CD4-positive, alpha-beta T cell (primary cell): ENCODE measurements at places on chromosomes 7 and 10.

GRCh38 chr7:55536619-55537457 lies 35.5 kb downstream of the VOPP1 start:
- DNase-seq, result no peak

GRCh38 chr10:8403711-8404371 lies 349.4 kb downstream of the GATA3 start:
- DNase-seq, result no peak

- no peak for DNase-seq
These were observed 252.9 kb downstream of the THSD7A start for GRCh38 chr7:11579141-11579540.

- DNase-seq, result no peak
These were observed 80.0 kb downstream of the PAX2 start for GRCh38 chr10:100825325-100825875.

- no peak for DNase-seq
These were observed 23.6 kb downstream of the PITRM1 start for GRCh38 chr10:3148994-3149393.

DNA sequence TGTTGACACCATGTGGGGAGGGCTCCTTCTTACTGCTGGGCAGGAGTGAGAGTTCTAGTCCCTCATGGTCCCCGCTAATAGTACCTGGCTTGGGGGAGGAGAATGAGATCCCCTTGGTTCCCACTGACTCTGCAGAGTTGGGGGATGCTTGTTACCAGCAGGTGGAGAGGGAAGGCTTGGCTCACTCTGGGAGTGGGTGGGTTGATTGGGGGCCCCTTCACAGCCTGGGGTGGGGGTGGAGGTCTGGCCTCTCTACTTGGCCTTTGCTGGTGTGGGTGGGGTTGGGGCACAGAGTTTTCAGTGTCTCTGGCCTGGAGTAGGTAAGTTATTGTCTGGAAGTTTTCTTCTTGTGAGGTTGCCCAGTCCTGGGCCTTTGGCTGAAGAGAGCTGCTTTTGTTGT lies 31.9 kb downstream of the ADCY1 start:
- no peak for DNase-seq

DNA sequence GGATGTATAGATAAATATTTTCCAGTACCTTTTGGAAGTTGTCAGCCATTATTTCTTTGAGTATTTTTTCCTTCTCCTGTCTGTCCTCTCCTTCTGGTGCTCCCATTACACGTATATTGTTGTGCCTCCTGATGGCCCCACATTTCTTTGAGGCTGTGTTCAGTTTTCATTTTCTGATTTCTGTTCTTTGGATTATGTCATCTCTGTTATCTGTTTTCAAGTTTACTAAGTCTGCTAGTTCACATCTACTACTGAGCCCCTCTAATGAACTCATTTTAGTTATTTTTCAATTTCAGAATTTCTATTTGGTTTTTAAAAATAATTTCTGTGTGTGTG lies 16.3 kb downstream of the RBM33 start:
- DNase-seq, result no peak

DNA sequence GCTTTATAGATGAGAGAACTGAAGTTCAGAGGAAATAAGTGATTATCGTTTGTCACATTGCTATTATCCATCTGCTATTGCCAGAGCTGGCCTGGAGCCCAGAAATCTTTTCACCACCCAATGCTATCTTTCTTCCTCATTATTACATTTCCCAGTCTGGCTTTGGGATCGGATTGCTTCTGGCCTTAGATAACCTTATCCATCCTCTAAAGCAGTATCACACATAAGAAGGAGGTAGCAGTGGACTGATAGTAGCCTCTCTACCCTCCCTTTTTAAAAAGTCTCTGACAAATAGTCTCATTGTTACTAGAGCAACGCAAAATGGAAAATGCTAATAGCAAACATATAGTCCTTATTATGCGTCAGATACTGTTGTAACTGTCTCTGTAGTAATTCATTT lies 1.3 kb upstream of the CLDN12 start:
- no peak for DNase-seq

DNA sequence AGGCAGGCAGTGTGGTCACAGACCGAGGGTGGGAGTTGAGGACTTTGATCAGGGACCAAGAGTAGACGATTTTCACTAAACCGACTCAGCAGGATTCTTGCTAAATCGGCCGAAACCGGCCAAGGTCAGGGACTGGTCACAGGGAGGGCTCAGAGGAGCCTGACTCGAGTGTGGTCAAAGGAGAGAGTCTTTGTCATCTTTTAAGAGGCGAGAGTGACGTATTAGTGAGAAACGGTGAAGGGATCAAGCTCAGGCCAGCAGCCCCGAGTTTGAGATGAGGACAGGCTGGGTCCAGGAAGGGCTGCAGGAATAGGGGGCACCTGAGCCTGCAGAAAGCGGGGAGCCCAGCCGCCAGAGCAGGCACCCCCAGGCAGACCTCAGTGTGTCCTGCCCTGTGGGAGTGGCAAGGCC lies 41.6 kb upstream of the FAM20C start:
- peak; percentile 33 for DNase-seq

DNA sequence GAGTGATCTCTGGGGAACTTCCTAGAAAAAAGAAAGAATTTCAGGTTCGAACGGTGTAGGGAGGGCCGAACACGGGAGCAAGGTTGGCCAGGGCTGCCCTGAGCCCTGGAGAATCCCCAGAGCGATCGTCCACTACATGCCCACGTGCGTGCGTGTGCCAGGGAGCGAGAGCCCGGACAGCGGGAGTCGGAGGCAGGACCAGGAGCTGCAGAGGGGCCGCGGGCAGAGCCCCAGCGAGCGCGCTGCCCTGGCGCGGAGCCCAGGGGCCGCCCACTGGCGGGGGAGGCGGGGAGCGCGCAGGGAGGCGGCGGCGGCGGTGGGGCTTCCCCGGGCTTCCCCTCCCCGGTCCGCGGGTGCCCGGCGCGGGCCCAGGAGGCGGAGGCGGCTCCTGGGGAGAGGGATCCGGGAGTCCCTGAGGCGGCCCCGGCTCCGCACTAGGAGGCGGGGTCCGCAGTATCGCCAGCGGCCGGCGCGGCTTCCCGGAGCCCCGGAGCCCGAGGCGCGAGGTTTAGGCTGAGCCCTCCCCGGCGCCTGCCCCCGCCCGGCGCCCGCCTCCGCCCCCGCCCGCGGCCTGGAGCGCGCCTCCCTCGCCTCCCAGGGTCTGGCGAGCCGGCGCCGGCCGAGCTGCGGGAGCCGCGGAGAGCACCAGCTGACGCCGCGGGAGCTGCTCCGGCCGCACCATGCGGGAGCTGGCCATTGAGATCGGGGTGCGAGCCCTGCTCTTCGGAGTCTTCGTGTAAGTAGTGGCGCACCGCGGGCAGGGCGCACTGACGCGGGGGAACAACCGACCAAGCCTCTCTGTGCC lies at the start of gene PLPP4:
Gene PLPP4 (plus strand): TSS at position 602 of the 805 bp plus-strand sequence. CDS start 79 bp downstream, at position 681.
- DNase-seq, result no peak

DNA sequence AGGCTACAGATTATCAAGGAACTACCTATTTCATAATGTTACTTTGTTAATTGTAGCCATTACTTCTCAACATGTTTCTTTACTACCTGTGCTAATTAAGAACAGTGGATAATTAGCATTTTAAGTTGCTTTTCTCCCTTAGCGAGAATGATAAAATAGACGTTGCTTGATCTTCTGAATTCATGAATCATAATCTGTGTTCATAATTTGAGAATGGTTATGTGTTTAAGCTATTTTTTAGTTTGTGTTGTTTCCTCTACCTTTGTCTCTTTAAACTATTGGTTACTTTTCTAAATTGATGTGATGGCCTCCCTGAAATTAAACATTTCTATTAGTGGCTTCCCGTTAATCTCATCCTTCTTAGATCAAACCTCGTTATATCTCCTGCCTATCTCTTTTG lies at the start of gene ZRANB1:
Gene ZRANB1 (plus strand): TSS at position 301 of the 400 bp plus-strand sequence. CDS start 371 bp downstream, outside the sequence.
- no peak for DNase-seq

GRCh38 chr10:114239117-114239993 lies at the start of gene VWA2:
VWA2 (plus strand) TSS chr10:114239254; CDS start chr10:114248714, 9,460 bp downstream.
- no peak for DNase-seq

DNA sequence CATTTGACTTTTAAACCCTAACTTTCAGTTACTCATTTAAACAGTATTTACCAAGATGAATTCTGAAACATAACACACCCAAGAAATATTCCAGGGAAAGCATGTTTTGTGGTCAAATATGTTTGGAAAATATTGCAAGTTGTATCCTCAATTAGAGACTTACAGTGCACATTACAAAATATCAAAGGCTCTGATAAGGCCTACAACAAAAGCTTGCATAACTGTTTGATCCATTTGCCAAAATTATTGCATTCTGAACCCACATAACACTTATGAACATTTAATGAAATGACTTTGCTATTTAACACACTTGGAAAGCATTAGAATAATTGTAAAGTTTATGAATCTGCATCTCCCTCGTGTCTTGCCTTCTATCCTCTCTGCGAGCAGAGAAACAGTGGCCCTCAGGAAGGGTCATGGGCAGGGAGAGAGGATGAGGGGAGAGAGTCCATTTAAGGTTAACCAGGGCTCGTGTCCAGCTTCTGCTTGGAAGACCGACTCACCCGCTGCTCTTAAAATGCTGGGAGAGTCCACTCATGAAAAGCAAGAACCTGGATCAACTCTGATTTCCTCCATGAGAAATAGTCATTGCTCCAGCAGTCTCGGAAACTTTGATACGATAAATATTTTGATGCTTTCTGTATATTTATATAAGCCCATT lies 408.2 kb upstream of the ZMIZ1 start:
- no peak for DNase-seq

- DNase-seq, result no peak
These were observed 27.4 kb upstream of the PRKAG2 start for GRCh38 chr7:151904270-151904669.

DNA sequence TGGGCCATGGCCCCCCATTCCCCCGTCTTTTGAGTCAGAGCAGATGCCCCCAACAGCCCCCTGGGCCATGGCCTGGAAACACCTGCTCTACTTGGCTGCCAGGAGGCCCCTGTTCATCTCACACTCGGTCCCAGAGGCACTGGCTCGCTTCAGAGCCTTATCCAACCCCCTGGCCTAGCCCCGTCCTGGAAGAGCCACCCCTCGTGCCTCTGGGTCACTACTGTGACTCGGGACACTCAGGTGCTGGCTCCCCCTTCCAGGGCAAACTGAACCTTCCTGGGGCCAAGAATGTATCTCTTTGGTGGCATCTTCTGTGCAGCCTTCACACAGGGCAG lies 7.0 kb downstream of the POLR2J start:
- no peak for DNase-seq

- DNase-seq, result no peak
These were observed 442.3 kb upstream of the MKI67 start for GRCh38 chr10:128568491-128568890.

DNA sequence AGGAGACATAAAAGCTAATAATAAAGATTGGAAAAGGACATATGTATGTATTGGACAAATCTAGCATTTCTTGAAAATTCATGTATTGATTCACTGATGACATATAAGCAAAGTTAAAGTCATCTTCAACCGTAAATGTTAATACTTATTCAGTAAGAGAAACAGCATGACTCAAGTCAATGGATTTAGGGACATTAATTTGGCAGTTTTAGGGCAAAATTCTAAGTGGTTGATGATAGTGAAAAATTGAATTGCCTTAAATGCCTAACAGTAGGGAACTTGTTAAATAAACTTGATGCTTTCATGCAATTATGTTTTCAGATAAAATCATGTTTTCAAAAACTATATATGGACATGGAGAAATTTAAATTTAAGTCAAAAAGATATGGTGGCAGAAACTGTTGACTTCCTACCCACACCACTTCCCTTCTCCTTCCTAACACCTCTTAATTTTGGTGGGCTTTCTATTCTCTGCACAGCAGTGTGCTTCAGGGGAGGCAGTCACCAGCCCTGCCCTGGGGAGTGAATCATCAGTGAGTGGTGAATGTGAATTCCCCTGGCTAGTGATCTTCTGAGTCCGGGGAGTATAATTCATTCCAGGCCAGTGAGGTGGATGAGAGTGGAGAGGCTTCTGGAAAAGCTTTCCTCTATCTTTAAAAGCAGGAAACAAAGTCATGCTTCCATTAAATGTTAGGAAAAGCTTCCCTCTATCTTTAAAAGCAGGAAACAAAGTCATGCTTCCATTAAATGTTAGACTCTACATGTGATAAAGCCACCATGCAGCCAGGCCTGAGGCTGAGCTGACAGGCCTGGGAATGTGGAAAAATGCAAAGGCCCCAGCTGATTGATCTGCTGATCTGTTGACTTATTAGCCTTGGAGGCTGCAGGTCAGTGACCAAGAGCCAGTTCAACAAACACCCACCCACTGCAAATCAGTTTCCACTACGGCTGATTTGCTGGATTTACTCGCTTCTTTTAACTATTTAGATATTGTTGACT lies 25.2 kb upstream of the ITGB1 start:
- no peak for DNase-seq

DNA sequence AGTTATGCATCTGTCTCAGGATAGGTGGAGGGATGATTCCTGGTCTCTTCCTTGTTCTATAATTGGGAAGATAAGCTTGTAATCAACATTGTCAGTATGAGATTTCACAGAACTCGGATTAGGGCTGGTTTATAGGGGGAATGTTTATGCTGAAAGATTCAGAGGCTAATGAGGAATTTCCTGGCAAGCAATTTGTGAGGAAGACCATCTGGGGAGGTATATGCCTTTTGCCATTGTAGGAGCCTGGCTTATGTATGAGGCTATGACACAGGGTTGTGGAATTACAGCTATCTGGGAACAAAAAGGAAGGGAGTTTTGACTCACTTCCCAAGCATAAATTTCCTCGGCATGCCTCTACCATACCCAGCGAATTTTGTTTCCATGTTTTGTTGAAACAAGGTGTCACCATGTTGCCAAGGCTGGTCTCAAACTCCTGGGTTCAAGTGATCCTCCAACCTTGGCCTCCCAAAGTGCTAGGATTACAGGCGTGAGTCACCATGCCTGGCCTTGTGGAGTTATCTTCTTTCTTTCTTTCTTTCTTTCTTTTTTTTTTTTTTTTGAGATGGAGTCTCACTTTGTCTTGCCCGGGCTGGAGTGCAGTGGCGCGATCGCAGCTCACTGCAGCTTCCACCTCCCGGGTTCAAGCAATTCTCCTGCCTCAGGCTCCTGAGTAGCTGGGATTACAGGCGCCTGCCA lies 1.6 kb upstream of the COPS6 start:
- no peak for DNase-seq

GRCh38 chr7:37481154-37481553 lies 32.5 kb upstream of the ELMO1 start:
- DNase-seq, result no peak

GRCh38 chr10:129709101-129709500 lies 242.1 kb downstream of the MGMT start:
- DNase-seq, result no peak
